Left lung (tissue), 14 donors: ENCODE measurements at places on chromosomes 12 and 14. TPM values are rescaled to one million over a fixed set of nuclear protein-coding genes. Genes with fewer than 3 reads are reported as not detected.
A peak's percentile ranks its signal among the peaks of the same experiment; 100 is the strongest.

Gene SSPN
- 14.0 TPM for polyA plus RNA-seq

Gene SLC2A14
- 0.63 TPM for polyA plus RNA-seq

Gene EIF2S3B
- polyA plus RNA-seq = 1.8 TPM

Gene RILPL2
- 4.9 TPM for polyA plus RNA-seq

Gene SLC38A4
- 7.1 TPM for polyA plus RNA-seq

Gene ANO4
- 3.4 TPM for polyA plus RNA-seq

Gene VWF
- 159 TPM for polyA plus RNA-seq

Gene GDF3
- polyA plus RNA-seq = not detected

Gene CCND2
- polyA plus RNA-seq = 45.8 TPM

Gene ZNF84
- 85.7 TPM for polyA plus RNA-seq

Gene ACOT6
- not detected for polyA plus RNA-seq

Gene CLEC6A
- not detected for polyA plus RNA-seq

Gene SERPINA9
- polyA plus RNA-seq = not detected

- DNase-seq = peak; percentile 42
Observed at GRCh38 chr12:69936214-69936731, 111.2 kb downstream of the MYRFL start.

DNA sequence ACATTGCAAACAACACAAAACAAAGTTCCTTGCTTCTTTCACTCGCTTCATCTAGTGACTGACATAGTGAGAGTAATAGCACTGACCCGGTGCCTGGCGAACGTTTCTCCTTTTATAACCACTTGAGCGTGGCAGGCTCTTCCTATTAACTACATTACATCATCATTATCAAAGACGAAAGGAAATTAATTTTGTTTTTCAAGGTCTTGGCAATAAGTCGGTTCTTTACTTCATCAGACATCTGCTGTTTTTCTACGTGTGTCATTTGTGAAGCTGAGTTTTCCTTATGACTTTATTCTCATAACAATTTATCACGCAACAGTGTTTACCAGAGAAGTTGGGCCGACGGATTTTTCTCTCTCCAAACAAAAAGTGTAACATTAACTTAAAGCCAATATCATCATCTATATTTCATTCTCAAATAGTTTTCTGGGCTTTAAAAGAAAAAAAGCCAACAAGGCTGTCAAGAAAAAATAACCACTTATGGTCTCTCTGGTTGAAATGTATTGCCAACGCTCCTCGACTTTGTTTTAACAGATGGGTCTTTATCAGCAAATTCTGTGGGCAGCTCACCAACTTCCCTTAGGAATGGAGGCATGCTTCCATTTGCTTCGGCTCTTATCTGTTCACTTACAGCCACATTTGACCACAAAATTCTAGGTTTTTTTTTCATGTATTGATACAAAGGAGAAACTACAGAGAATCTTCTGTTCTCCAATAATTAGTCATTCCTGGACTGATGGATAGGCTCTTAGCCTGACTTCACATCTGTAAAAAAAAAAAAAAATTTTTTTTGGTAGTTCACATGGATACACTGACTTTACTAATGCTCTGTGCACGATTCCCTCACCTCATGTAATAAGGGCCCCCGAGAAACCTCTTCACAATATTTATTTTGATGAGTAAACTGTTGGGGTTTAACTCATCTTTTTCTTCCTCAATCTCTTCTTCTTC is 97.1 kb upstream of the CDKN3 start:
- DNase-seq = peak; percentile 27

- no peak for DNase-seq
Observed at GRCh38 chr12:130709151-130709970, 6.7 kb downstream of the RIMBP2 start.

DNA sequence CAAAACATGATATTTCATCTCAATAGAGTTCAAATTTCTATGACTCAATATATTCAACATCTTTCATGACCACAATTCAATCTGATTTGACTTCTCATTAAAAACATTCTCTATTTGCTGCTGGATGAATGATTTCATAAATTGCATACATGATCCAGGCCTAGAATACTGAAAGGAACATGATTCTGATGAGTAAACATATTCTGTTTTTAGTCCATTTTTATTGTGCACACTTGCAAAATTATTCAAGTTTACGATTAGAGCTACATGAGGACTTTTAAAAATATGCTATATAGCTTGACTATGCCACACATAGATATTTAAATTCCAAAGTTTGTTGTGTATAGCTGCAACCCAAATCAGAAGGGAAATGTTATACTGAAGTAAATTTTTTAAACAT is 273.8 kb upstream of the GRIP1 start:
- DNase-seq = no peak

GRCh38 chr14:99028041-99028440 is 244.0 kb downstream of the BCL11B start:
- DNase-seq = no peak

- DNase-seq = no peak
Observed at GRCh38 chr14:76186308-76187027, 34.7 kb downstream of the GPATCH2L start.

- DNase-seq = no peak
Observed at GRCh38 chr12:81255456-81255855, 177.6 kb downstream of the ACSS3 start.

DNA sequence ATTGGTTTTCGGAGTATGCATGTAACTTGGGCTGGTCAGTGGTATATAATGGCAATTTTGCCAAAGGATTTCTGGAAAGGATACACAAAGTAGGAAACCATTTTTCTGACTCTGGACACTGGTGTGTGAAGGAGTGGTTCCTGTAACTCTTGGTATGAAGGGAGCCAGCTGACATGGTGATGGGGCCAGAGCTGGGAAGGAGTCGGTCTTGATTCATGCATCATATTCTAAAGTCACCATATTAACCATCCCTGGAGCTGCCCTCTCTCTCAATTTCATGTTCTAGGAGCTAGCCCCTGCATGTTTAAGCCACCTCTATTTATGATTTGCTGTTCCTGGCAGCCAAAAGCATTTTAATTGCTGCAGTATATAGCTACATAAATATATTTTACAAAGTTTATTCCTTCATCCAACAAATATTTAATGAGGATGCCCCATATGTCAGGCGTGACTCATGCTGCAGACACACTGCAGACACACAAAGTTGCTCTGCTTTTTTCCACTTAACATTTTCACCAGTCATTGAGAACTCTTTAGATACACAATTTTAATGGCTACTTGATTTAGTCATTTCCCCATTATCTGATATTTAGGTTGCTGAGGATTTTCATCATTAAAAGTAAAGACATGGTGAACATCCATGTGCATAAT is 78.7 kb upstream of the PSMC1 start:
- DNase-seq = no peak

DNA sequence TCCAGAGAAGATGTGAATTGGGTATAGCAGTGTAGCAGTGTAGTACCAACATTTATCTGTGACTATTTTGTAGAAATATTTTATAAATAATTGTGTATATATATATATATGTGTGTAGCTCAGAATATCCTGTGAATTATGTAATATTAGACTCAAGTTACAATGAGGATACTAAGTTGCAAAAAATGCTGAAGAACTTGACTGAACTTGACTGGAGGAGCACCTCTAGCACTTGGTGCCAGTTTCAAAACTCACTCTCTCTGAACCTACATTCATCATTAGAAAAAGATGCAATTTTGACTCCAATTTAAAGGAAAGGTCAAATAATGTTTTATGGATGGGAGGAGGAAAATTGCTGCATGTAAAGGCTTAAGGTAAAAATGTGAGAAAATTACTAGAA is 285.7 kb upstream of the LMO3 start:
- DNase-seq = no peak

DNA sequence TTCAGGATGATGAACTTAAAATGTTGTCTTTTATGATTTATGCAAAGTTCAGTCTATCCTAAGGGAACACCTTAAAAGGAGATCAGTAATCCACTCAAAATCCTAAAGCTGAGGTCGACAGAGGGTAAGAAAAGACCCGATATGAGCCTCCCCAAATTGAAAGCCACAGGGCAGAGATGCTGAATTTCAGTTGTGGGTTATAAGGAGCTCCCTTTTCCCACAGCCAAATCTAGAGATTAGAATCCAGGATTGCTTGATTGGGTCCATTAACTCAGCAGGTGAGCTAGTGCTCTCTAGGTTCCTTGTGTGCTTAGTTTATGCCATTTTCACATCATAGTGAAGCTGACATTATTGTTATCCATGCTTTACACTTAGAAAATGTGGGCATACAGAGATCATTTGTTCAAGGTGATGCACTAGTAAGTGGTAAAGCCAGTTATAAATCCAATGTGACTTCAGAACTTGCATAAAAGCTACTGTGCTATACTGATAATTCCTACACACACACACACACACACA is 417.5 kb downstream of the TMEM117 start:
- DNase-seq = no peak

- DNase-seq = no peak
Observed at GRCh38 chr12:105107171-105107493, 399 bp upstream of the WASHC4 start.

DNA sequence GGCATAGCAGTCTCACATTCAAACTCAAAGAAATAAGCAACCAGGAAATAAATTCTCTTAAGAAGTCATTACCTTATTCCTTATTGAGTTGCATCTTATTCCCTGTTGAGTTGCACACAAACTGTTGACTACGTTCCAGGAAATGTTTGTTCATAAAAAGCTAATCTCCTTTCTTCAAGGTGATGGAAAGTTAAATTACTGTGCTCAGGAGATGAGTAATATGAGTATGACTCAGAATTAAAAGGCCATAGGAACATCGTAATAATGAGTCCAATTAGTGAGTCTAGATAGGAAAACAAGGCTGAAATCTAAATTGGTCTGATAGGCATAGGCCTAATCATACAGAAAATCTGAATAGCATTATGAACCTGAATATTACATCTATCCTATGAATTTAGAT is 203.1 kb downstream of the SLC2A13 start:
- no peak for DNase-seq

GRCh38 chr12:96238336-96239047 is 44.3 kb downstream of the ELK3 start:
- DNase-seq = no peak

DNA sequence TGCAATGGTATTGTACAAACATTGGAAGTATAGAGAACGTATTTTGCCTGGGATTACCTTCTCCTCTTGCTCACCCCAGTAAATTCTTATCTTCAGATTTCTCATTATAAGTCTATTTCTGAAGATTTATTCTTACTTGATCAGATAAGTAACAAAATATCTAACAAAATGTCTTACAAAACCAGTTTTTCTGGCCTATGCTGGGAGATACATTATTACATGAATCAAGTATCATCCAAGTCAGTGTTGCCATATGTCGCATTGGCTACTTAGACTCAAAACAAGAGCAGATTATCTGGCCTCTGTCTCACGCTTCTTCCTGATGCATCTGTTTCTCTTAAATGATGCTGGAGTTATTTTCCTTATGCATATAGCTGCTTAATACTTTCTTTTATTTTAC is 408.5 kb downstream of the CCER1 start:
- no peak for DNase-seq
